Fibroblast of pulmonary artery (primary cell): ENCODE measurements at places on chromosomes 16 and 17.

DNA sequence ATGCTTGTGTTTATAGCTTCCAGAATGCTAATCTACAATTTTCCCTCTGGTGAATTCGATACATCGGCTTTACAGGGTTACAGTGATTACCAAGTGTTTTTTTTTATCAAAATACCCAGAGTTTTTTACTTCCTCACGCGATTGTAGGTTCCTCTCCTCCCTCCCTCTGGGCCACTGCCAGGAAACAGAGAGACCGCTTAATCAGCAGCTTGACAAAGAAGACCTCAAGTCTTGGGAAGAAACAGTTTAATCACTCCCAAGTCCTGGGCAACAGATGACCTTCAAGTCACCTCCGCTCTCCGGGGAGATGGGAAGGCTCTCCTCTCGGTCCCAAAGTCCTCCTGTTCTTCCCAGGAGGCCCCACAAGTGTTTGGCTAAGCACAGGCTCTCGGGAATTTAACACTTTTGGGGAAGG lies 23.5 kb downstream of the SMTNL2 start:
- DNase-seq = peak; percentile 71

DNA sequence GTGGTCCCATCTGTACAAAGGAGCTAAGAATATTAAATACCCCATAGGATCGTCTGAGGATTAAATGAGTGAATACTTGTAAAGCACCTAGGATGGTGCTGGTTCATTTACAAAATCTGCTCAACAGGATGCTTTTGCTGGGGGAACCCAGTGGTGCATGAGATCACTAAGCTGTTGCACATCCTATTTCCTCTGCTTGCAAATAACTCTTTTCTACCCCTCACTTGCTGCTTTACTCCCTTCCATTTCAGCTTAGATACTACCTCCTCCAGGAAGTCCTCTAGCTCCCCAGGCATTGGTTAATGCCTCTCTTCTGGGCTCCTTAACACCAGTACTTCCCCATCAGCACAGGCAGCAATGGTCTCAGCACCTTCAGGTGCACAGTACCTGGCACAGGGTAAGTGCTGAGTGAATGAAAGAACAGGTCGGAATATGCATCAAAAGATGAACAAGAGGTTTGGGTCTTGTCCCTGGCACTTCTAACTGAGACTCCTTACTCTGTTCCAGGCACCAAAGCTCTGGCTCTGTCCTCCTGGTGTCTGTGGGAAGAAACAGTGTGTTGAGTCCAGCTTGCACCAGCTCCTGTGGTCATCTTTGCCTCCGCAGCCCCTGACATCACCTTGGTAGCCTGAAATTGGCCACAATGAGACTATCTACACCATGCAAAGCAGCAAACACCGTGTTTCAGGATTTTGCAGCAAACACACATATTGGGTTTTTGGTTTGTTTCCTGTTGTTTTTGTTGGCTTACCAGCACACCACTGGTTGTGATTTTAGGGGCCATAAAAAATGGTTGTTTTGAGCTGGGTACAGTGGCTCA lies 24.1 kb upstream of the IL21R start:
- DNase-seq = no peak

DNA sequence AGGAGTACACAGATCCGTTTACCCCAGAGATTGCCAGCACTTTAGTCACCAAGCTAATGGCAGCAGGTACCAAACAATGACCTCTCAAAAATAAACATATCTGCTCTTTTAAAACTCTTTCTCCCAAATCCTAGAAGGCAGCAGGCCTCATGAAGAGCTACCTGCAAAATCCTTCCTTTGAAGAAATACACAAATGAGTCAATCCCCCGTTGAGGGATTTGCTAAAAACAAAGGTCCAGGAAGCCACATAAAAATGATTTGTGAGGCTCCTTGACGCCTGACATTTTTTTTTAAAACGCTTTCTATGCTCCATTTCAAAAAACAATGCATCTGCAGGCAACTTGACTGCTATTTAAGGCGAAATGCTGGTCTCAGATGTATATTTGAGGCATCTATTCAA lies 58.2 kb downstream of the NACA2 start:
- DNase-seq = no peak

GRCh38 chr17:33145941-33146340 lies 147.2 kb downstream of the ASIC2 start:
- DNase-seq = no peak

- DNase-seq = no peak
These were observed 232.7 kb upstream of the TNRC6C start for GRCh38 chr17:77725846-77726245.

DNA sequence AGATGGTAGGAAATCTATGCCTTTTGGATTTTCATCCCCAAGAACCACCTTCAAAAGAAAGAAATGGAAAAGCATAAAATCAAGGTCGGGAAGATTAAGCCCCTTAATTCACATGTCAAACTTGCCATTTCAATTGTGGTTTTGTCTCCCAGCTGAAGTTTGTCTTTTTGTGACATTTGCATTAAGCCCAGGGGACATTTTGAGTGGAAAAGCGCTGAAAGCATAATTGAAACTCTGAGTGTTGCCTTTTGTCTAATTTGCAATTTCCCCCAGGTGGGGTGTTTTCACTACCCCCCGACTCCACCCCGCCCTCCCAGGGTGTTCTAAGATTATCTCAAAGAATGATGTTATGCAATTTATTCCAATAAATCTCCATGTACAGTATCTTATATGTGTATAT lies 396.2 kb downstream of the CDH13 start:
- no peak for DNase-seq

GRCh38 chr16:79557421-79557820 lies 43.1 kb downstream of the MAF start:
- no peak for DNase-seq

DNA sequence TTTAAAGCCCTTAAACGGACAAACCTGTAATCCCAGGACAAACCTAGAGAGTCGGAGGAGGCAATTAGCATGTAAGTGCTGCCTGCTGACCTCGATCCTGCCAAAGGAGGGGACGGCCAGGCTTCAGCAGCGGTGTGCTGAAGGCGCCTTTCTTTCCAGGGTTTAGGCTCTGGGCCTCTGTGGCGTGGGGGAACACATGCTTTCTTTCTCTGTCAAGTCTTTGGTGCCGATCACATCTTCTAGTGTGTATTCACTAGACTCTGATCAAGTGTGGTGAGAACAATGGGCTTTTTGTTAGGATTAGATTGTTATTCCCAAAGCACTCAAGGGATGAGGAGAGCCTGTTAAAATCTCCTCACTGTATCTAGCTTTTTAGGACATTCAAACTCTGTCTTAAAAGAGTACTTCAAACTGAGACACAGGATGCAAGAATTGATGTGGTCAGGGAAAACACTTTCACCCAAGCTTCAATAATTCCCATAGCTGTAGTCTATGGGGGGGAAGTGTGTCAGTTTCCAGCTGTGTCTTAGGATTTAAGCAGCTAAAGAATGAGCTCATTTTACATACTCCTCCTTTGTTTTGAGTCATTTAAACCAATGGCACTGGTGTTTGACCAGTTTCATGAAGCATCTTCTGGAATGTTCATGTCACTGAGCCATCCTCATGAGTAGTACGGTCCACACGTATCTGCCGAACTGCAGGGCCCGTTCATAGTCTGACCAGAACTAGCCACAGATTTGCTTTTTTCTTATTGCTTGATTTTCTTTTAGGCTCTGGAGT lies 51.2 kb downstream of the RPA1 start:
- DNase-seq = no peak

DNA sequence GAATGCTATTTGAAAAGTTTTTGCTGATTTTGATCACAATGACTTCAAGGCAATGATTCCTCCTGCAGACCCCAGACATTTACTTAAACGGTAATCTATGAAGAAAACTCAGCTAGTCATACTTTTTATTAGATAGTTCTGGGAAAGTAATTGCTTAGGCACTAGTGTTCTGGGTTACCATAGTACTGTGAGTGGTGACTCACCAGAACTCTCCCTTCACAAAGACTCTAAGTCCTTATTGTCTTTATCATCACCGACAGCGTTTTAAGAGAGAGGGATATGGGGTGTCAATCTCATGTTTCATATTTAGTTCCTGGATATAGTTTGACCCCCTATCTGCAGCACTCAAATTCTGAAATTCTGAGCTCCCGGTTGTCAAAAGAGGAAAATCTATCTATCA lies 43.0 kb upstream of the CDH8 start:
- DNase-seq = no peak

- no peak for DNase-seq
These were observed 3.8 kb upstream of the CMTM1 start for GRCh38 chr16:66562409-66562808.

GRCh38 chr16:31000671-31001382 lies 9.6 kb downstream of the STX1B start:
- DNase-seq = no peak
